Keratinocyte (primary cell): ENCODE measurements at places on chromosomes 3 and 15.
A peak's percentile ranks its signal among the peaks of the same experiment; 100 is the strongest.

- H3K4me1 ChIP-seq, result no peaks in the 10 kb centered on the region
- H3K27me3 ChIP-seq, result no peaks in the 10 kb centered on the region
- no peak overlapping the region for H3K4me3 ChIP-seq
- H3K27ac ChIP-seq, result no peak overlapping the region
- H3K36me3 ChIP-seq, result peaks cover 36% of the 10 kb centered on the region
- no peak for DNase-seq
Observed at GRCh38 chr3:58084788-58085543, 76.7 kb downstream of the FLNB start.

GRCh38 chr15:29534378-29534777 is 264.8 kb upstream of the NSMCE3 start:
- no peaks in the 10 kb centered on the region for H3K36me3 ChIP-seq
- DNase-seq, result no peak
- no peak overlapping the region for H3K27ac ChIP-seq
- H3K27me3 ChIP-seq, result no peaks in the 10 kb centered on the region
- no peaks in the 10 kb centered on the region for H3K4me1 ChIP-seq

DNA sequence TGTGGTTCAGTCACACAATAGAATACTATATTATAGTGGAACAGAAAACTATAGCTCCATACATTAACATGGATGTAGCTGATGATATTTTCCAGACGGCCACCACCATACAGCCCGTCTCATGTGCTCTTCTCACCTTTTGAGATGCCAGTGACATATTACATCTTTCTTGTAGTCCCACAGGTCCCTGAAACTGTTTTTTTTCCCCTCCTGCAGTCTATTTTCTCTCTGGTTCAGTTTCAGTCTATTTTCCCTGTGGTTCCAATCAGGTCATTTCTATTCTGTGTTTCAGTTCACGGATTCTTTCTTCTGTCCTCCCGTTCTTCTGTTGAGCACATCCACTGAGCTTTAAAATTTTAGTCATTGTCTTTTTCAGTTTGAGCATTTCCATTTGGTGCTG is 72.2 kb downstream of the PPCDC start:
- no peaks in the 10 kb centered on the region for H3K36me3 ChIP-seq
- no peak overlapping the region for H3K27ac ChIP-seq
- DNase-seq, result no peak
- no peaks in the 10 kb centered on the region for H3K4me1 ChIP-seq

- no peak overlapping the region for H3K4me3 ChIP-seq
- no peaks in the 10 kb centered on the region for H3K36me3 ChIP-seq
- H3K4me1 ChIP-seq, result no peaks in the 10 kb centered on the region
Observed at GRCh38 chr15:65081270-65081669, 4.7 kb downstream of the KBTBD13 start.

- no peak for DNase-seq
- H3K4me3 ChIP-seq, result no peak overlapping the region
- H3K36me3 ChIP-seq, result no peaks in the 10 kb centered on the region
Observed at GRCh38 chr3:25338158-25338725, 89.8 kb upstream of the RARB start.

DNA sequence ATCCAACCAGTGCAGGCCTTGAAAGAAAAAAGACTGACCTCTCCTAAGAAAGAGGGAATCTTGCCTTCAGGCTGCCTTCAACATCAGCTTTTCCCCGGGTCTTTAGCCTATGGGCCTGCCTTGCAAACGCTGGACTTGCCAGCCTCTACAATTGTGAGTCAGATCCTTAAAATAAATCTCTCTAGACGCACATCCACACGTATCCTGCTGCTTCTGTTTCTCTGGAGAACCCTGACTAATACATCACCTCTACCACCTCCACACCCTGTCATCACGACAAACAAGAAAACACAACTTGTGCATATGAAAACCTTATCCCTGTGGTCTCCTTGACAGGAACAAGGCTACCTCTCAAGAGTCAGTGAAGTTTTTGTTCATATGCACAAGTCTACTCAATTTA is 11.8 kb downstream of the CYFIP1 start:
- H3K27ac ChIP-seq, result peak overlapping the region; percentile 65
- peaks cover 24% of the 10 kb centered on the region for H3K4me1 ChIP-seq
- no peaks in the 10 kb centered on the region for H3K27me3 ChIP-seq
- no peak for DNase-seq

DNA sequence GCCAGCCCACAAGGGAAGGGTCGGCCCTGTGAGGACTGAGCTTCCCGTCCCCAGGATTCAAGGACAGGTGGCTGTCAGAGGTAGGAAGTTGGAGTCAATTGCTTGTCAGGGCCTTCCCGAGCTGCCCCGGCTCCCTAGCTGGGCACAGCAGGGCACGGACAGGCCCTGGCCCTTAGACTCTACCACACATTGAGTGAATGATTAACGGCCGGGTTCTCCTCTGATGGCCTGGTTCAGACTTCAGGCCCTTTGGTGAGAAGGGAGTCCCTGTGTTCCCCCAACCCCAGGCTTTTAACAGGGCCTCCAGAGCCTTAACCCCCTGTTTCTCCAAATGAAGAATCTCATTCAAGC is 16.4 kb upstream of the FGD5 start:
- H3K36me3 ChIP-seq, result no peaks in the 10 kb centered on the region
- no peaks in the 10 kb centered on the region for H3K4me1 ChIP-seq
- no peak for DNase-seq
- no peak overlapping the region for H3K4me3 ChIP-seq
- H3K27me3 ChIP-seq, result peaks cover 12% of the 10 kb centered on the region

DNA sequence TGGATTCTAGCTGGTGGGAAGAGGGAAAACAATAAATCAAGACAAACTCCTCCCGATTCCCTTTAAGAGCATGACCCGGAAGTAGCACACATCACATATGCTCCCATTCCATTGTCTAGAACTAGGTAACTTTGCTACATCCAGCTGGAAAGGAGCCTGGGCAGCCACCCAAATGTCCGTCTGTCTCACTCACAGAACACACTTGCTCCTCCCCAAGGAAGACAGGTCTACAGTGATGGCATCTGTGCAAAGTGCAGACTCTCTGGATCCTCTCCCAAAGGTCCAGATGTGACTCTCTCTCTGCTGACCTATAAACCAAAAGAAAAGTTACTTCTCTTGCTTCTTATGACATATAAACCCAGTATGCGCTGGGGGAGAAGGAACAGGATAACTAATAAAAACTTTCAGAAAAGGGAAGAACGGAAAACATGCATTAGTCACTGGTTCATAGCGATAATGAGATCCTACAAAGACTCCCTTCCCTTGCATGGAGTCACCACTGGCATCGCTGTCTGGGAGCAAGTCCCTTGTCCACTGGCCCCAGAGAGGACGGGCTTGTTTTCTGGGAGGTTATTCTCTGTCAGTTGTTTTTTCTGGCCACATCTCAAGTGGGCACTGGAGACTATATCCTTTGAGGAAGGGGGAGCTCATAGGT is 29.8 kb upstream of the EPHB3 start:
- no peak overlapping the region for H3K27ac ChIP-seq
- H3K27me3 ChIP-seq, result peaks cover 4% of the 10 kb centered on the region
- no peaks in the 10 kb centered on the region for H3K4me1 ChIP-seq
- no peak overlapping the region for H3K4me3 ChIP-seq

GRCh38 chr3:108461661-108462111 is 48.7 kb downstream of the MYH15 start:
- no peak for DNase-seq
- H3K27me3 ChIP-seq, result no peaks in the 10 kb centered on the region
- no peaks in the 10 kb centered on the region for H3K36me3 ChIP-seq
- no peak overlapping the region for H3K27ac ChIP-seq

DNA sequence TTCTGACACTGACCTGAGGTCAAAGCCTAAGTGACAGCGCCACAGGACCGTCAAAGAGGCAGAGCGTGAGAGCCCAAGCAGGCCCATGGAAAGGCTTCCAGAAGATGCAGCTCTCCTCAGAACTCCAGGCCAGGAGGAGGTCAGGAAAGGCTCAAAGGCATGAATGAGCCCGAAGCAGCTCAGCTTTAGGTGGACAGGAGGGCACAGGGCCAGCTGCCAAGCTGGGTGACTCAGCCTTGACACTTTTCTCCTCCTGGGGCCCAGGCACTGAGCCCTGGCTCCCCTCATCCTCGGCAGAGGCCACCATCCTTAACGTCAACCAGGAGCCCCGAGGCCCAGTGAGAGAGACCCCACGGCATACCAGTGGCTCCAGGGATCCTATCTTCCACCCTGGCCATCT is 62.9 kb downstream of the ADCY5 start:
- H3K36me3 ChIP-seq, result no peaks in the 10 kb centered on the region
- no peak overlapping the region for H3K27ac ChIP-seq
- no peak overlapping the region for H3K4me3 ChIP-seq
- no peak for DNase-seq
- H3K27me3 ChIP-seq, result peaks cover 6% of the 10 kb centered on the region

- no peak overlapping the region for H3K4me3 ChIP-seq
- no peak for DNase-seq
- no peaks in the 10 kb centered on the region for H3K27me3 ChIP-seq
- H3K4me1 ChIP-seq, result no peaks in the 10 kb centered on the region
Observed at GRCh38 chr3:31624083-31624709, 91.5 kb downstream of the STT3B start.

DNA sequence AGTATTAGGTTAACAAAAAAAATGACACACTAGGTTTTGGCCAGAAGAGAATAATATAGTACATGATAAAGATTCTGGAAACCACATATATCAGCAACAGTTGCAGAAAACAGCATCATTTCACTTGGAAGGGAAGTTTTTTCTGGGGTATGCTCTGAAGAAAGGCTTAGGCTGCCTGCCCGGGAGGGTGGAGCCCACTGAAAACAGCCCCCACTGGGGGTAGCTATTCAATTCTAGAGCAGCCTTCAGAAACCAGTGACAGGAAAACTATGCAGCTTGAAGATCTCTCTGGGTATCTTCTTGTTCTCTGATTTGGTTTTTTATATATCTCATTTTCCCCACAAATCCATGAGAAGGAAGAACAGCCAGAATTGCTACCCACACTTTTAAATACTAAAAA is 43.2 kb downstream of the ZMAT3 start:
- H3K36me3 ChIP-seq, result peaks cover 3% of the 10 kb centered on the region
- peaks cover 4% of the 10 kb centered on the region for H3K4me1 ChIP-seq
- H3K27ac ChIP-seq, result no peak overlapping the region
- no peak overlapping the region for H3K4me3 ChIP-seq
- no peaks in the 10 kb centered on the region for H3K27me3 ChIP-seq

GRCh38 chr3:179750720-179751328 is 98.0 kb downstream of the USP13 start:
- no peaks in the 10 kb centered on the region for H3K27me3 ChIP-seq
- no peak overlapping the region for H3K4me3 ChIP-seq
- H3K27ac ChIP-seq, result no peak overlapping the region
- H3K36me3 ChIP-seq, result no peaks in the 10 kb centered on the region

DNA sequence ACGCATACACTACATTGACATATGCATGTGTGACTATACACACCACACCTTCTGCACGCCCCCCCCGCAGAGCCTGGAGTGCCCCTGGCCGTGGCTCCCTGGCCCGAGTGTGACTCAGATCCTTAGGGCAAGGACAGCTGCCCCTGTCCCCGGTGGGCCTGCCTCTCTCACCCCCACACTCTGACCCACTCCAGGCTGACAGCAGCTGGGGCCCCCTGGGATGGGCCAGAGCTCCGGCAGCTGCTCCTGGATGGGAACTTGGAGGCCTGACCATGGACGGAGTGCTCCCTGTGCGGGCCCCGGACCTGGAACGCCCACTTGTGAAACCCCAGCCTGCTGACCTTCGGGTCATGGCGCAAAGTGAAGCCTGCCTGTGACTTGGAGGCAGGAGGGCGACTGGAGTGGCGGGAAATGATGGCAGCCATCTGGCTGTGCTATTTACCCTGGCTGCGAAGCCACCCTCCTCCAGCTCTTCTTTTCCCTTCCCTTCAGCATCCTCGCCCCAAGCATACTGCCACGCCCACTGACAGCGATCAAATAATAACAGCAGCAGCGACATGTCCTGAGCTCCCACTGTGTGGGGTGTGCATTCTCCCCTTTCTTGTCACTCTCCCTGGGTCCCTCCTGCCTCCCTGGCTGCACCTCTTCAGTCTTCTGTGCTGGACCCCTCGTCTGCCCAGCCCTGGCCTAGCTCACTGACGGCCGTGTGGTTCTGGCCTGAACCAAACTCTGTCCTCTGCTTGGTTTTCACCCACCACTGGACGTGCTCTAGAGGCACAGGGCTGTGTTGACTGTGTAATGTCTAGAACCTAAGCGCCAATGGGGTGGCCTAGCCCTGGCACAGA is 90.7 kb upstream of the MEF2A start:
- H3K27me3 ChIP-seq, result no peaks in the 10 kb centered on the region
- H3K27ac ChIP-seq, result peak overlapping the region; percentile 19
- peaks cover 26% of the 10 kb centered on the region for H3K4me1 ChIP-seq
- no peak overlapping the region for H3K4me3 ChIP-seq

- no peak overlapping the region for H3K4me3 ChIP-seq
- DNase-seq, result no peak
- no peak overlapping the region for H3K27ac ChIP-seq
- peaks cover 58% of the 10 kb centered on the region for H3K36me3 ChIP-seq
- peaks cover 22% of the 10 kb centered on the region for H3K4me1 ChIP-seq
Observed at GRCh38 chr15:74620636-74621545, 5.3 kb downstream of the CLK3 start.

- no peak overlapping the region for H3K27ac ChIP-seq
- no peaks in the 10 kb centered on the region for H3K27me3 ChIP-seq
- no peaks in the 10 kb centered on the region for H3K4me1 ChIP-seq
- DNase-seq, result no peak
- H3K4me3 ChIP-seq, result no peak overlapping the region
- peaks cover 9% of the 10 kb centered on the region for H3K36me3 ChIP-seq
Observed at GRCh38 chr3:45406772-45407171, 18.4 kb downstream of the LARS2 start.

- no peaks in the 10 kb centered on the region for H3K27me3 ChIP-seq
- peaks cover 16% of the 10 kb centered on the region for H3K4me1 ChIP-seq
- H3K27ac ChIP-seq, result no peak overlapping the region
- H3K36me3 ChIP-seq, result no peaks in the 10 kb centered on the region
- H3K4me3 ChIP-seq, result no peak overlapping the region
Observed at GRCh38 chr3:23953523-23953922, 8.4 kb downstream of the NR1D2 start.
